ENCODE measurements at places on chromosomes 13 and 19.

DNA sequence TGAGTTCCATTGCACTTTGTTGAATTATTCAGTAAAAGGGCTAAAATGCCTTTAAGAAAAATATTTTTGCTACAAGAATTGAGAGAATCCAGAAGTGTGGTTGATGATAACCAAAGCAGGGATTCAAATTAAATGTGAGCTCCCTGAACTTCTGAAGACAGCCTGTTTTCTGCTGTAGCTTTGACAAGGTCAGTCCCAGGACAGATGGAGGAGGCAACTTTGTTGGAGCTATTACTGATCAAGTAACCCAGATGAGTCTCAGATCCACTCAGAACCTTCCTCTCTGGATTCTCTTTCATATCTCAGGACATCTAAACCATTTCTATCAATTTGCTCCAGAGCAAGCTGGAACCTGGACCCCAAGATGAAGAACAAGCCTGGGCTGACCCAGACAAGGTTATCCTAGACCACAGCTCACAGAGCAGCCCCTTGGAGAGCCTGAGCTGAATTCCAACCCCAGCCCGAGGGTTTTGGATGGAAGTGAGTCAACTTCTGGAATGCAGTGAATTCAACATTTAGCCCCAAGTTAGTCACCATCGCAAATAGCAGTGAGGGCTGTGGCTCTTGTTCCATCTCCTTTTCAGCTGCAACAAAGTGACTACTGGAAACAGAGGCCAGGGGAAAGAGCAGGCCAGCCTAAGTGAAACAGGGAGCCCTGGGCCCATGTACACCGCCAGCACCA is 137.8 kb upstream of the TSC22D1 start:
- DNase-seq: no peak

DNA sequence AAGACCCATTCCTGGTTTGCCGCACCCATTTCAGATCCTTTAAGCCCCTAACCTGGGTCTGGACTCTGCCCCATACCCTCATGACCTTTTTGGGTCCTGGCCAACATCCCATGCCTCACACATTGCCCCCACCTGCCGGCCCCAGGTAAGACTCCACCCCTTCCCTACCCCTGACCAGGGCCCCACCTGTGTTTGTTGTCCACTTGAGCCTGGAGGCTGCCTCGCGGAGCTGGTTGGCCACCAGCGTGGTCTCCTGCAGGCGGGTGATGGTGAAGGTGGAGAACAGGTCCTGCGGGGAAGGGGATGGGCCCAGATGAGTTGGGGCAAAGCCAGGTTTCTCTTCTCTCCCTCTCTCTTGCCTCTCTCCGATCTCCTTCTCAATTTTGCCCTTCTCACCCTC is 19.5 kb downstream of the MAN2B1 start:
- no peak for DNase-seq

- DNase-seq: no peak
Observed at GRCh38 chr13:97921176-97921816, 32.2 kb upstream of the IPO5 start.

DNA sequence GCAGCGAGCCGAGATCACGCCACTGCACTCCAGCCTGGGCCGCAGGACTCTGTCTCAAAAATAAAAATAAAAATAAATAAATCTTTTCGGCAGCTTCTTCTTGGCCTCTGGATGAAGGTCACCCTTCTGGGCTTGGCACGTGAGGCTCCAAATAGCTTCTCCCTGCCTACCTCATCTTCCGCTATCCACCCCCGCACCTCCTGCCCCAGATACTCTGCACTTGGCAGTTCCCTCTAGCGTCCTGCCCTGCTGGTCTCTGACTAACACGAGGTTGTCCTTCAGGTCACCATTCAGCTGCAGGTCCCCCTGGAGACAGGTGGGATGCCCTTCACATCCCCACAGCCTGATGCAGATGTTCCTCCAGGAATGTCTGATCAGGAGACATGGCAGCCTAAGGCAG is 8.5 kb upstream of the CCL25 start:
- no peak for DNase-seq

- DNase-seq: no peak
Observed at GRCh38 chr19:6754136-6754535, 13.1 kb downstream of the SH2D3A start.

GRCh38 chr19:16449330-16449961 is 22.3 kb downstream of the EPS15L1 start:
- peak; percentile 96 for DNase-seq

Measured in CD14-positive monocyte (primary cell).